Ovary (tissue), 10 donors: ENCODE measurements at places on chromosomes 7 and 10.

- no peaks in the 10 kb centered on the region for H3K4me1 ChIP-seq
- no peaks in the 10 kb centered on the region for H3K36me3 ChIP-seq
- H3K4me3 ChIP-seq, result no peak overlapping the region
- DNase-seq, result no peak
- no peak overlapping the region for H3K27ac ChIP-seq
- H3K27me3 ChIP-seq, result no peaks in the 10 kb centered on the region
Observed at GRCh38 chr7:92729751-92730150, 106.6 kb downstream of the CDK6 start.

DNA sequence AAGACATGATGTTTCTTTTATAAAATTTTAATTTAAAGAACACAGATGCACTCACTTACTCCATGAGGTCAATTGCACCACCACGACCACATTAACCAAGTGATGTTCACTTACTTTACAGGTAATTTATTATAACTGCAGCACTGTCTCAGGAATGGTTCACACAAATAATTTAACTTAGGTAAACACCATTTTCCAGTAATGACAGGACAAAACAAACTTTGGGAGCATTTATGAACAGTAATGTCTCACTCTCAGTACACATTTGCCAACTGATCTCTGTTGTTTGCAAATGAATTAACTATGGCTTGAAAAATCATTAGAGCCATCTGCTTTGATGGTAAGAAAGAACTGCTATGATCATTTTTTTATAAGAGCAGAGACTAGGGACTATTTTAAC lies 150.4 kb downstream of the ETV1 start:
- no peak overlapping the region for H3K27ac ChIP-seq
- DNase-seq, result no peak
- no peaks in the 10 kb centered on the region for H3K36me3 ChIP-seq
- no peaks in the 10 kb centered on the region for H3K27me3 ChIP-seq
- H3K4me3 ChIP-seq, result no peak overlapping the region

- no peak for DNase-seq
- H3K27me3 ChIP-seq, result no peaks in the 10 kb centered on the region
- no peaks in the 10 kb centered on the region for H3K4me1 ChIP-seq
- H3K4me3 ChIP-seq, result no peak overlapping the region
- no peak overlapping the region for H3K27ac ChIP-seq
Observed at GRCh38 chr7:13044309-13044708, 356.9 kb downstream of the ARL4A start.

GRCh38 chr7:155729847-155730246 lies 82.4 kb downstream of the SHH start:
- no peaks in the 10 kb centered on the region for H3K27me3 ChIP-seq
- no peaks in the 10 kb centered on the region for H3K4me1 ChIP-seq
- no peak overlapping the region for H3K4me3 ChIP-seq
- no peaks in the 10 kb centered on the region for H3K36me3 ChIP-seq

DNA sequence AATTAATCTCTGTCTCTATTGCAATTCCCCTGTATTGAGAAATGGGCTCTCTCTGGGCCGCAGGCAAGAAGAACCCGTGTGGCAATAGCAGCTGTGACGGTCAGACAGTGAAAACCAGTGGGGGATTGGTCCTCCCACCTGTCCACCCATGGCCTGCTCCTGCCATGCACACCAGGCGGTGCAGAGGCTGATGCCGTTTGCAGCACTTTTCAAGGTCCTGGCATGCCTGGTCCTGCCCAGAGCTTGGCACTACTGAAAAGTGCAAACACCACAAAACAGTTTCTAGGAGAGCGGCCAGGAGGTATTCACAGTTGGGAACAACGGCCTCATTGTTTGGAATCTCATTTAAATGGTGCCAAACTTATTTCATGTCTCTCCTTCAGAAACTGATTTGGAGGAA lies 41.5 kb downstream of the PSPH start:
- no peaks in the 10 kb centered on the region for H3K27me3 ChIP-seq
- H3K4me1 ChIP-seq, result peaks cover 2% of the 10 kb centered on the region
- H3K36me3 ChIP-seq, result no peaks in the 10 kb centered on the region
- DNase-seq, result no peak
